ENCODE measurements at places on chromosomes 2 and 18. TPM values are rescaled to one million over a fixed set of nuclear protein-coding genes. Genes with fewer than 3 reads are reported as not detected.

SP100 gene
- 220 TPM for total RNA-seq

AFF3 gene
- total RNA-seq: 14.4 TPM

NT5DC4 gene
- total RNA-seq: not detected

TMEM185B gene
- total RNA-seq: 19.8 TPM

GRCh38 chr18:44548291-44549221 is 132.1 kb upstream of the SETBP1 start:
- no peak for DNase-seq

Measured in T-helper 17 cell (primary cell).